Sigmoid colon (tissue), 7 donors: ENCODE measurements at places on chromosomes 4 and X. TPM values are rescaled to one million over a fixed set of nuclear protein-coding genes. Genes with fewer than 3 reads are reported as not detected.

DNA sequence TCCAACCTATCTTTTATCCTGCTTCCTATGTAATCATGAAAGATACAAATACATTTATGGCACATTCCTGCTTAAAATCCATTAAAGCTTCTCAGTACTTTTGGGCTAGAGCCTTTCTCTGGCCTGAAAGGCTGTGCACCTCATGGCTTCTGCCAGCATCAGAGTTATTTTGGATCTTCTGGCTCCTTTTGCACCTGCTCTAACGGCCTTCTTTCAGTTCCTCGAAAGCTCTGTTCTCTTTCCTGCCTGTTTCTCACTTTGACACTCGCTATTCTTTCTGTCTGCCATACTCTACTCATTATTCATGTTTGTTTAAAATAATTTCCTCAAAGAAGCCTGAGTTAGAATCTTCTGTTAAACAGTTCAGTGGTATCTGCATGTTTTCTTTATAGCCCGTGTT lies 86.0 kb downstream of the LRP2BP start:
- no peak for DNase-seq

The PGAM4 gene
- not detected for total RNA-seq

DNA sequence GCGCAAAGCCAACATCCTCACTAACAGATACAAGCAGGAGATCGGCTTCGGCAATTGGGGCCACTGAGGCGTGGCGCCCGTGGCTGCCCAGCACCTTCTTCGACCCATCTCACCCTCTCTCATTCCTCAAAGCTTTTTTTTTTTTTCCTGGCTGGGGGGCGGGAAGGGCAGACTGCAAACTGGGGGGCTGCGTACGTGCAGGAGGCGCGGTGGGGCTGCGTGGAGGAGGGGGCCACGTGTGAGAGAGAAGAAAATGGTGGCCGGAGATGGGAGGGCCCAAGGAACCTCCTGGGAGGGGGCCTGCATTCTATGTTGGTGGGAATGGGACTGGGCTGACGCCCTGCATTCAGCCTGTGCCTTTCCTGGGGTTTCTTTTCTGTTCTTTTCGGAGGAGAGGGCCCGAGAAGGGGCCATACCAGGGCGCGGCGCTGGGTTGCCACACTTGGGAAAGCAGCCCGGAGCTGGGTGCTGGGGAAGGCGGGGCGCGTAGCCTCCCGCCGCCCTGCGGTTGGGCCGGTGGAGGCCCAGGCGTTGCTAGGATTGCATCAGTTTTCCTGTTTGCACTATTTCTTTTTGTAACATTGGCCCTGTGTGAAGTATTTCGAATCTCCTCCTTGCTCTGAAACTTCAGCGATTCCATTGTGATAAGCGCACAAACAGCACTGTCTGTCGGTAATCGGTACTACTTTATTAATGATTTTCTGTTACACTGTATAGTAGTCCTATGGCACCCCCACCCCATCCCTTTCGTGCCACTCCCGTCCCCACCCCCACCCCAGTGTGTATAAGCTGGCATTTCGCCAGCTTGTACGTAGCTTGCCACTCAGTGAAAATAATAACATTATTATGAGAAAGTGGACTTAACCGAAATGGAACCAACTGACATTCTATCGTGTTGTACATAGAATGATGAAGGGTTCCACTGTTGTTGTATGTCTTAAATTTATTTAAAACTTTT lies 4.5 kb downstream of the MID1IP1 start:
- peak; percentile 85 for DNase-seq

- DNase-seq = no peak
These were observed 2.6 kb downstream of the LAS1L start for GRCh38 chrX:65532016-65532415.

The SPANXN3 gene
- total RNA-seq = not detected

DNA sequence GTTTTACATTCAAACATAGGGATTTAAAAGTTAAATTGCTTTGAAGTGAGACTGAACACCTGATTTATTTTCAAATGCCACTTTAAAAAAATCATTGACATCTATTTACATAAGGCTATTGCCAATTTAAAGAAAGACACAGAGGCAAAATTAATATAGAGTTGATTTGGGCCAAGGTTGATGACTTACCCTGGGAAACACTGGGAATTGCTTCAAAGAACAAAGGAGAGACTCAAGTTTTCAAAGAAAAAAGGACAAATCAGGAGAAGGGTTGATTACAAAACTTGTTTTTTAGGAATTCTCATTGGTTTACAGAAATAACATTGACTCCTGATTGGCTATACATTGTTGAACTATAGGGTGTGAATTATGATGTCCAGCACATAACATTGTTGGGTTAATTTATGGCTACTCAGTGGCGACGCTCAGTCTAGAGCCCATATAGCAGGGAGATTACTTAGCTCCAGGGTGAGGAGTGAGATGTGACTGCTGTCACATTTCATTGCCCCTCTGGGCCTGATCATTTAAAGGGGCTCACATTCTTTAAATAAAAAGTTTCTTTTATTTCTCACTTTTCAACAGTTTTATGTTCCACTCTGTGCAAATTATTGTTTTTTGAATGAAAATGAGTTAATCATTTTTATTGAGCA lies 184.6 kb downstream of the SPATA18 start:
- DNase-seq = no peak

DNA sequence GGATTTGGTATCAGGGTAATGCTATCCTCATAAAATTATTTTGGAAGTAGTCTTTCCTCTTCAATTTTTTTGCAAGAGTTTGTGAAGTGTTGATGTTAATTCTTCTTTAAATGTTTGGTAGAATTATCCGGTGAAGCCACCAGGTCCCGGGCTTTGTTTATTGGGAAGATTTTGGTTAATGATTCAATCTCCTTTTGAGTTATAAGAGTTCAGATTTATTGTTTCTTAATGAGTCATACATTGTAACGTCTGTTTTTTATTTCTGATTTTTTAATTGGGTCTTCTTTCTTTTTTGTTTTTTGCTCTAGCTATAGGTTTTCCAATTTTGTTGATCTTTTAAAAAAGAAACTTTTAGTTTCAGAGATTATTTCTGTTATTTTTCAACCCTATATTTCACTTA lies 412.3 kb downstream of the PDGFC start:
- DNase-seq = no peak

The PABPC1L2A gene
- total RNA-seq = not detected

The TSPAN7 gene
- 17.1 TPM for total RNA-seq

The MCF2 gene
- 0.36 TPM for total RNA-seq

GRCh38 chr4:2861631-2862436 lies 18.2 kb downstream of the ADD1 start:
- no peak for DNase-seq

The NDP gene
- not detected for total RNA-seq

DNA sequence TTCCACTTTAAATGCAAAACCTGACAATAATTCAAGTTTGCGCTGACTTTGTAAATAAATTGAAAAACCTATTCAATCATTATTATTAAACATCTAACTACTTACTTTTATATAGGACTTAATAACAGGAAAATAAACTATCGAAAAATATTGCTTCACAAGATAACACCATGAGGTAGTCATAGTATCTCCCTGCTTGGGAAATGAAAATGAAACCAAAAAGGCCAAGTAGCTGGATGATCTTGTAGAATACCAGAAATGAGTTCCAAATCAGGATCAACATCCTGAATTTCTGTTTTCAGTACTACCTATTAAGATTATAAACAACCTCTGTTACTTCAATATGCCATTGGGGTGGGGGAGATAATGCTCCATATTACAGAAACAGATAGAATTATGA lies 58.9 kb downstream of the CHIC2 start:
- no peak for DNase-seq

The GPAT3 gene
- 17.2 TPM for total RNA-seq

GRCh38 chr4:56727150-56727549 lies 46.1 kb upstream of the HOPX start:
- DNase-seq = no peak

The FAM114A1 gene
- total RNA-seq = 136 TPM

DNA sequence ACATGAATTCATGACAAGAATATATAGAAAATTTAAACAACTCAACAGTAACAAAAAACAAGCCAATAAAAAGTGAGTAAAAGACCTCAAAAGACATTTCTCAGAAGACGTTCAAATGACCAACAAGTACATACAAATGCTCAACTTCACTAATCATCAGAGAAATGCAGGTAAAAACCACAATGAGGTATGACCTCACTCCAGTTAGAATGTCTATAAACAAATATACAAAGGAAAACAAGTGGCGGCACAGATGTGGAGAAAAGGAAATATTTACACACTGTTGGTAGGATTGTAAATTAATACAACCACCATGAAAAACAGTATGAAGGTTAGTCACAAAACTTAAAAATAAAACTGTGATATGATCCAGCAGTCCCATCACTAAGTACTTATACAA lies 1033.1 kb downstream of the RAPGEF2 start:
- no peak for DNase-seq

The RNF128 gene
- 0.36 TPM for total RNA-seq

The ADAM29 gene
- not detected for total RNA-seq

DNA sequence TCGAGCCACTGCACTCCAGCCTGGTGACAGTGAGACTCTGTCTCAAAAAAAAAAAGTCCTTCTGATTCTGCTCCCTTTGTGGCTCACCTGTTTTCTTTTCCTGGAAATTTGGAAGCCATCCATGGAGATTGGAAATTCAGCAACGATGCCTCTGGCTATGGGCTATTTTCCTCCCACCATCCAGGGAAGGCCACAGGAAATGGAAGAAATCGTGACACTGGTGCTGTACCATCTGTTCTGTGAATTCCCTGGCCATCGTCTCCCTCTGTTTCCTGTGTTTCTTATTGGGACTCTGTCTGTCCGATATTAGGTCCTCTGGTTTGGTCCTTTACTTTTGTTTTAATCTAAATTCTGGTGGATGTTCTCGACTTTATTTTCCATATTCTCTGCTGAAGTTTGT lies 29.4 kb upstream of the ADRA2C start:
- no peak for DNase-seq
